ENCODE measurements at places on chromosomes 2 and 18.

- no peak for DNase-seq
Measured at GRCh38 chr18:52160636-52161035, 179.4 kb upstream of the DCC start.

DNA sequence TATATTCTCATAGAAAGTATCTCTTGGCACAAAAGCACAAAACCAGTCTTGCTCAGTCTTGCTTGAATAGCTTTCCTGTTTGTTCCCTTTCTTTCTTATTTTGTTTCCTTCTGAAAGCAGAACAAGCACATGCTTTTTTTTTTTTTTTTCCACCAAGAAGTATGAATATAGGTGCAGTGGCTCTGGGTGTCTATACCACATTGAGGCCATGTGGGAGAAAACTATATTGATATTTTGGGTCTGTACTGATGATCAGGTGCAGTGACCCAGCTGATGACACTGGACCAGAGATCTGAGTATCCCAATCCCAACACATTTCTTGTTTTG, 28.7 kb downstream of the GEMIN6 start:
- no peak for DNase-seq

DNA sequence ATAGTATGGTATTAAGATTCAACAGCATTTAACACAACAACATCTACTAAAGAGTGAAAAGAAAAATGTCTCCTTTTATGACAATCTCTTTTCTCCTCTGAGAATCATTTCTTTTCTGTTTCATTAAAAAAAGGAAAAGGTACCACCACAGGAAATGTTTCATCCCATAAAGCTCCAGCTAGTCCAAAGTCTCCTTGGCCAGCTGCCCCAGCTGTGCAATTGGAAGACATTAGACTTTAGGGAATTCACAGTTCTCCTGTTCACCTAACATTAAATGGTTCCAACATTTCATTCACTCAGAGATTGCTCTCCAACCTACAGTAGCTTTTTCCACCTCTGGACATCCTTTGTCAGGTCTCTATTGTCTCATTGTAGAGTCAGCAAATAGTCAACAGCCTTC, 78.7 kb upstream of the YPEL5 start:
- no peak for DNase-seq

GRCh38 chr2:40363631-40364030, 88.3 kb downstream of the SLC8A1 start:
- no peak for DNase-seq

DNA sequence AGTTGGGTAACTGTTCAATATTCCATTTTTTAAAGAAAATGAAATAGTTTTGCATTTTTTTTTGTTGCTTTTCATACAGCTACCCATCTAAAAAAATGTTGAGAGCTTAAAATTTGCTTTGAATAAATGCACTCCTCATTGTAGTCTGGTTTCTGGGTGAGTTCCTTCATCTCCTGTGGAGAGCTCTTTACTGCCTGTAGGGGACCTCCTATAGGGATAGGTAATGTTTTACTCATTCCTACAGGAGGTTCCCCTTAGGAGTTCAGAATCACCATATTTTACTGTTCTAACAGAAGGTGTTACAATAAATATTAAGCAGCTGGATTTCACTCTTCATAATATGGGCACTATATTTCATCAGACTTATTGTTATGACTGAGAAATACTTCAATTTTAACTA, 947.3 kb upstream of the CRIM1 start:
- DNase-seq, result no peak

Data from right renal cortex interstitium (tissue), 3 donors.